ENCODE measurements at places on chromosomes 3 and 15.

- DNase-seq = no peak
These were observed 80.7 kb upstream of the PCSK6 start for GRCh38 chr15:101570241-101570640.

DNA sequence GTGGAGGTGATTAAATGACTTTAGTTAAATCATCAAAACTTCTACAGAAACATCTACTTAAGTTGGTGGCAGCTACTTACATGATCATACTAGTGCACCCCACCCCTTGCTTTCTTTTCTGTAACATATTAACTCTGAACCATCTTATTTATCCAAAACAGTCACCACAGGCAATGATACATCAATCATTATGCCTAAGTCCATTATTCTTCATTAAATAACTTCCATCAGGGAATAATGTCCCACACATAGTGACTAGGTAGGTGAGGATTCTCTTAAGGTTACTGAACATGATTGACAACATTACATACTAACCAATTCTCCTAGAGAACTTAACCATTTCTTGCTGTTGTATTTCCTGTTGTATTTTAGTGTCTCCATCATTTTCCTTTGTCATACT lies 210.2 kb downstream of the NR1D2 start:
- no peak for DNase-seq

- DNase-seq = no peak
These were observed 218.1 kb downstream of the CLSTN2 start for GRCh38 chr3:140152851-140153639.

DNA sequence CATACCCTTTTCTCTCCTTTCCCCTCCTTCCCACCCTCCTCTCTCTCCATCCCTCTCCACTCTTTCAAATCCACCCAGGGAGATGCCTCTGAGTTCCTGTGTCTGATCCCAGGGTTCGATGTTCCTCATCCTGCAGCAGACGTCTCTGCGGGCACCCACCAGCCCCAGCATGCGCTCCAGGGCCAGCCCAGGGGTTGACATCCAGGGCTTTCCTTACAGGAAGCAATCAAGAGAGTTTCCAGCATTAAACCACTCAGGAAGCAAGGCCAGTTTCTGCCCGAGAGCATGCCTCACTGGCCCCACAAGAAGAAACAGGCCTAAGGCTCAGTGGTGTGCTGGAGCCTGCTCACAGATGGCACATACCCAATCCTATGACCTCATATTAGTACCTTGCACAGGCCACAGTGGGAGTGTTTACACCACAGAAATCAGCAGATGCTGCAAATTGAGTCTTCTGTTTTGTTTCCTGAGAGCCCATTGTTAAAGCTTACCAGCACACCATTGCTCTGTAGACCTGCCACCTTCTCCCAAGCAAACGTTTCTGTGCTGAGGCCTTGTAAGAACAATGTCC lies 13.2 kb downstream of the SLC6A1 start:
- no peak for DNase-seq

GRCh38 chr3:127518456-127519081 lies 72.0 kb downstream of the TPRA1 start:
- DNase-seq = no peak

DNA sequence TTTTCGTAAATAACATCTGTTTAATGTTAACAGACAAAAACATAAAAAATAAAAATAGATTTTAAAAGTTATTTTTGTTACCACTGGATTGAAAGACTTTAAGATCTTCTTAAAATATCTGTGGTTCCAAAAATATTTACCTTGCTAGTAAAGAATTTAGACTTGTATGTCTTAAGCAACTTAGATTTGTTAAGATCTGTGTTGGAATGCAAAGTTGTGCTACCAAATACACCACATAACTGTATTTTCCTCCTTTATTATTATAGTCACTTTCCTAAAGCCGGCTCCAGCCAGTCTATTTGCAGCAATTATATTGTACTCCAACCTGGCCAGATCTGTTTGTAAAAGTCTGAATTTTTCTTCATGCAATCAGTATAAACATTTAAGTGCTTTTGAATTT lies 63.7 kb downstream of the SPRED1 start:
- no peak for DNase-seq

- DNase-seq = no peak
These were observed 300.4 kb upstream of the ADAMTS9 start for GRCh38 chr3:64988188-64988587.

DNA sequence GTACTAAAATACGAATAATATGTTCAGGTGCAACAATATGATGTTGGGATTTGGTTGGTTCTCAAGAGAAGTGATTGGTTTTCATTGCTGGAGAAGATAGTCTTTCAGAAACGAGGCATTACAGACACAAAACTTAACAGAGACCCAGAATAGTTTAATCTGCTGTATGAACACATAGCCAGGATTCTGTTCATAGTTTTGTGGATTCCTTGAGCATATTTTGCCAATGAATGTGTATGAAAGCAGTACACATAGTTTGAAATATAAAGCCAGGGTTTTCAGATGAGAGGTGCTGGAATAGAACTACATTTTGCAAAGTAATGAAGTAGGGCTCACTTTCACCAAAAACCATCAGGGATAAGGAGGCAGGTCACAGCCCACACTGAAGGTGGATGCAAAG lies 5.7 kb upstream of the MCTP2 start:
- no peak for DNase-seq

DNA sequence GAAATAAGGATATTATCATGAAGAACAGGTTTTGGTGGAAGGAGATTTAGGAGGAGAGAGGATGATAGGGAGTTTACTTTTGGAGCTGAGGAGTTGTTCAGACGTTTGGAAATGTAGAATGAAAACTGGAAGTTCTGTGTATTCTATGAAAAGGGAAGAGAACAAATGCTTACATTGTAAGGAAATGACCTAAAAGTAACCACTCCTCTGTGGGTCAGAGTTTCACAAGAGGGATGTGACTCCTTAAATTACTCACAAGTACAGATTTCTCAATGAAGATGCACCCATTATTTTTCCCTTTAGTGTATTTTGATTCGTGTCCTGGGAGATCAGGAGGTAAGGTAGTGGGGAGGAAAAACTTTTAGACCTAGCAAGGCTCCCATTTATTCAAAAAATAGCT lies 4.0 kb downstream of the RNF13 start:
- no peak for DNase-seq

GRCh38 chr3:46359733-46360493 lies 6.0 kb downstream of the CCR2 start:
- DNase-seq = no peak

- DNase-seq = no peak
These were observed 116.4 kb downstream of the OXNAD1 start for GRCh38 chr3:16381426-16381825.

DNA sequence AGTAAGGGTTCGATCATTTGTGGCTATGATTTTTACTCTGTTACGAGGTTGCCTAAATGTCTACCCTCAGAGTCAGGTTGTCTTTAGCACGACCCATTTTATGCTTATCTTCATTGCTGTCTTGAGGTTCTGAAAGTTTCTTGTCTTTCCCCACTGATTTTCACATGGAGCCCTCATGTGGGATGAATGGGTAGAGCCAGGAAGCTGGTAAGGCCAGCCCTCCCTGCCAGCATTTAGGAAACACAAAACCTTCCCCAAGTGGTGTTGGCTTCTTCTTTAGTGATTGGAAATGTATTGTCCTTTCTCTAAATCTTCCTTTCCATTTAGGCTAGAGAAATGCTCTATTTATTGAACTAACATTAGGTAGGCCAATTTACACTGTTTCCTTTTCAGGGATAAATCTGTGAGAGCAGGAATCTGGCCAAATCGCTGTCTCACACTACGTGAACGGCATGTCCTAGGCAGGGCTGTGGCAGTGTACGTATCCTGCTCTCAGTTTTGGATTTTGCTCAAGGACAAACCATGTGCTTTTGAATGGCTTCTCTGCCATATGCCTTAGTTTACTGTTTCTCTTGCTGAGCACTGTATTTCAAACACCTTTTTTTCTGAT lies 43.7 kb downstream of the MYZAP start:
- DNase-seq = no peak

DNA sequence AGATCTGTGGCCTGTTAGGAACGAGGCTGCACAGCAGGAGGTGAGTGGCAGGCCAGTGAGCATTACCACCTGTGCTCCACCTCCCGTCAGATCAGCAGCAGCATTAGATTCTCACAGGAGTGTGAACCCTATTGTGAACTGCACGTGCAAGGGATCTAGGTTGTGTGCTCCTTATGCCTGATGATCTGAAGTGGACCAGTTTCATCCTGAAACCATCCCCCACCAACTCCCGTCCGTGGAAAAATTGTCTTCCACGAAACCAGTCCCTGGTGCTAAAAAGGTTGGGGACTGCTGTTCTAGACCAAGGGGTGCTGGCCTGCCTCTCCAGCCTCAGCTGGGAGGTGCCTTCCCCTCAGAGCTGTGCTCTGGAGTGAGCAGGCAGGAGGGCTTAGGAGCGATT lies 61.4 kb downstream of the RPLP1 start:
- DNase-seq = no peak

- DNase-seq = no peak
These were observed 333.5 kb upstream of the NR2E3 start for GRCh38 chr15:71476823-71477222.

GRCh38 chr3:146181216-146181615 lies 20.2 kb upstream of the PLOD2 start:
- no peak for DNase-seq

GRCh38 chr15:35697549-35698299 lies 151.8 kb upstream of the DPH6 start:
- no peak for DNase-seq

- DNase-seq = no peak
These were observed 14.5 kb downstream of the RIOX2 start for GRCh38 chr3:97957617-97958311.

- no peak for DNase-seq
These were observed 476.1 kb downstream of the NAALADL2 start for GRCh38 chr3:175335229-175335628.

DNA sequence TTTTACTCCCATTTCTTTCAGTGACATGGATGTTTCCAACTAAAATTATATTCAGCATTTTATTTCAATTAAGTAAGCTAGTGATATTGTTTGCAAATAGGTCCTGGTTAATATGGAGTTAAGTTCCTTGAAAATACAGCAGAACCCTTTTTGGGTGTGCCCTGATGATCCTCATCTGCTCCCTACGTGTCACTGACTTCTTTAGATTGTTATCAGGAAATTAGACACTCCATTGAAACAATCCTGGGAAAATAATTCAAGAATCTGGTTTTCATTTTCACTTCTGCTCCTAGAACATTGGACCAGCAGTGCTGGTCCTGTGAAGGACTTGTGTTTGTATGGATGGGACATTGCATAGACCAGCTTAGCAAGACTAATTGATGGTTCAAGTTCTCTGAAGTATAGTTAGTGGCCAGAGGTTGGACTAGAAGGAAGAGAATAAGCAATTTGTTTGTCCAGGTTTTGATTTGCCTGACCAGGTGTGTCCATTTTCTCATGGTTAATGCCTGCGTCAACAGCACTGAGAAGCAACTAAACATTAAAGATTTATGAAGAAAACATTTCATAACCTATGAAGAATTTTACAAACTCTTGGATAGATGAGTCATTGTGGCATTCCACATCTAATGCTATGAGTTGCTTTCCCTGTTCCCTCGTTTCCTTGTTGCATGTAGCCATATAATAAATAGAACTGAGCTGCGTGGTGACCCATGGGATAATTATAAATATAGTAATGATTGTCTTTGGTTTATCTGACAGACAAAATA lies 95.8 kb downstream of the ZPLD1 start:
- DNase-seq = no peak

GRCh38 chr15:39624806-39625205 lies 43.9 kb downstream of the THBS1 start:
- DNase-seq = peak; percentile 70

DNA sequence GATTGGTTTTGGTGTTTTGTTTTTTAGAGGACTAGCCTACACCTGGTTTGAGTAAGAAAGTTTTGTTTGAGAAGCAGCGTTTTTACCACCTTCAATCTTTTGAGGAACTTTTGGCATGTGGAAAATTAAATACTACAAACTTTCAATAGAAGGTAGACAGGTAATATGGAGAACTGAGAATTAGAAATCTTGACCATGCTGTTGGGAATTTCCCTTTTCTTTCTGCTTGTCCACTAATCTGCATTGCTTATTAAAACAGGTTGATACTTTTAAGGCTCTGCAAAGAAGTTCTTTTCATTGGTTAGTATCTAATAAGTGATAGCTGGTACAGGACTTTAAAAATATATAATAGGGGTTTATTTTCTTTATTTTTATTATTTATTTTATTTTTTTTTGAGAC lies 31.9 kb downstream of the UBE2E1 start:
- no peak for DNase-seq

- DNase-seq = no peak
These were observed 238.8 kb downstream of the OPA1 start for GRCh38 chr3:193831495-193832455.

DNA sequence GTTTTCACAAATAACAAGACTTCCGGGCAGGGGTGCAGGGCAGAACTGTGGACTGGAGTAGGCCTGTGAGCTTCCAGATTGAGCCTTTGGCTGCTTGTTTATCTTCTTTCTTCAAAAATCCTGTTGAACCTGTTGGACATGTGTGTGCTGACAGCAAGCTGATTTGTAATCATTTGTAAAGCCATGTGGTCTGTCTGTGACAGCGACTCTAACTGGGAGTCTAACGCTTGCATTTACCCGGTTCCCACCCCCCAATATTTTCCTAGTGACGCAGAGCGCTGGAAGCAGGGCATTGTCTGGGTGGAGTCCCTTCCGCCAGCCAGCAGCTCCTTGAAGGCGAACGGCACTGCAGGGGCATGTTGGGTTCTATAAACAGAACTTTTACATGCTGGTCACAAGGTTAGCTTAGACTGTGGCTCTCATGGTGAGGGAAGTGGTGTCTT lies 85.7 kb upstream of the MYZAP start:
- no peak for DNase-seq

DNA sequence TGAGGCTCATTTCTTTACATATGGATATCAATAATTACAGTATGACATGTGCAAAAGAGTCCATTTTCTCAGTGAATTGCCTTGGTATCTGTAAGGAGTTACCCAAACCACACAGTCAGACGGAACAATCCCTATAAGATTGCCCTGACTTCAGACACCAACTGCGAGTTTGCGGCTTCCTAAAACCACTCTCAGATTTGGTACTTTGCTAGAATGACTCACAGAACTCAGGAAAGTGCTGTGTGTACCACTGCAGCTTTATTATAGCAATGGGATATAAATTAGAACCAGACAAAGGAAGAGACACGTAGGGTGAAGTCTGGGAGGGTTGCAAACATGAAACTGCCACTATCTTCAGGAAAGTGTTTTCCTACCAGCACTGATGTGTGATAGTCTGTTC lies 45.8 kb upstream of the ATP13A3 start:
- DNase-seq = no peak

- DNase-seq = peak; percentile 65
These were observed 1.7 kb downstream of the LTK start for GRCh38 chr15:41511899-41512369.

- DNase-seq = no peak
These were observed 982.2 kb upstream of the SEMA6D start for GRCh38 chr15:46735115-46735514.

GRCh38 chr3:43919029-43919428 lies 228.3 kb downstream of the ABHD5 start:
- DNase-seq = no peak

- no peak for DNase-seq
These were observed 819 bp downstream of the NEK4 start for GRCh38 chr3:52769786-52770455.

DNA sequence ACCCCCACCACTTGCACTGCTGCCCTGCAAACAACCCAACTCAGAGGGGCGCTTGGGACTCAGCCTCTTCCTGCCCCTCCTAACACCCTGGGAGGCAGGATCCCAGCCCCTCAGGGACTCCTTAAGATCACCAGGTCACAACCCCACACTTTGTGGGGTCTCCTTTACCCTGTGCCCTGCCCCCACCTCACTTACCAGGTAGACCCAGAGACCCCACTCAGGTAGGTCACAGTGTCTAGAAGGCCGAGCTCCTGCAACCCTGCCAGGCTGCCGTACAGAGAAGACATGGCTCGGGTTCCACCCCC lies 9.1 kb downstream of the PLA2G4F start:
- DNase-seq = no peak

All from activated CD8-positive, alpha-beta memory T cell treated with anti-CD3 and anti-CD28 coated beads, Interleukin-2, amount 50 U/mL, for 48 hours (primary cell).